Mesenteric fat pad (tissue), 1 donor: ENCODE measurements at places on chromosomes 1 and 21.

DNA sequence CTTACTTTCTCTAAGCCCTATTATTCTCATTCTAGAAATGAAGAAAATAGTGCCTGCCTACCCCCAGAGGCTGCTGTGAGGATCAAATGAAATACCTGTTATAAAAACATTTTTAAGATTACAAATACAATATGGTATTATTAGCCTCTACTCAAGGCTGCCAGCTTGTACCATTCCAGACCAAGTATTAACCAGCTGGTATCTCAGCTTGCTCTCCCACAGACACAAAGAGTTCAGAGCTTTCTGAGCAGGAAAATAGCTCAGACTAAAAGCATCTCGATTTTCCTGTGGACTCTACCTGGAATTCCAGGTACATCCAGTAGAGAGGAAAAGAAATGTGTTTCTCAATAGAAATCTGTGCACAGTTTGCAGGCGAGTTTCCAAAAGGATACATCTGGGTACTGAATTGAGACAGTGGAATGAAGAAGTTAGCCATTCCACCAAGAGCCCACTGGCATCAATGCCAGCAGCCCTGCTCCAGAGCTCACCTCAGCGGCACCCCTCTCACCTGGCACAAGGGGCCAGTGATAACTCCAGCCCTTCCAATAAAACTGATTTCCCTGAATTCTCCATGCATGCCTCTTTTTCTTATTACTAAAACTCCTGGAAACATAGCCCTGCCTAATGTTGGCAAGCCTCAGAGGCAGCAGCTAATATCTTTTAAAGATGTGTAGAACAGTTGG is 31.0 kb downstream of the TGFBR3 start:
- DNase-seq: no peak

GRCh38 chr21:38913120-38913892 is 107.6 kb downstream of the ETS2 start:
- DNase-seq: no peak

- DNase-seq: no peak
Observed at GRCh38 chr1:213409971-213410370, 358.9 kb downstream of the RPS6KC1 start.

DNA sequence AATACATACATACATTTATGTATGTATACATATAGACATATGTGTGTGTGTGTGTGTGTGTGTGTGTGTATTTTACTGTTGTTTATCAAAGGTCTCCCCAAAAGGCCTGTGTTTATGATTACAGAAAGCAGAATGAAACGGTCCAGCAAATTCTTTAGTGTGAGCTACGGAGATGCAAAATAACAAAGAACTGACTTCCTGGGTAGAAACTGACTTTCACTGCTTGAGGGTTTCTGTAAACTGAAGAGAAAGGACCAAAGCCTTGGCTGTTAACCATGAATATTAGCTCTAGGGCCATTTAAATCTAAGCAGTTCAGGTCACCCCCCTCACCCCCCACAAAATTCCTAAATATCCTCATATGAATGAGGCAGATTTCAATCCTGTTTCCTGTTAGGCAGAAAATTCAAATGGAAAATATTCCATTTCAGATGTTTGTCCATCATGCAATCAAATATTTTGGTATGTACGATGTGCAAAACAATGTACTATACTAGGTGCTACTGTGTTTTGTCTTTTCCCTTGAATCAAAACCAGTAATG is 213.2 kb downstream of the TGFB2 start:
- no peak for DNase-seq

DNA sequence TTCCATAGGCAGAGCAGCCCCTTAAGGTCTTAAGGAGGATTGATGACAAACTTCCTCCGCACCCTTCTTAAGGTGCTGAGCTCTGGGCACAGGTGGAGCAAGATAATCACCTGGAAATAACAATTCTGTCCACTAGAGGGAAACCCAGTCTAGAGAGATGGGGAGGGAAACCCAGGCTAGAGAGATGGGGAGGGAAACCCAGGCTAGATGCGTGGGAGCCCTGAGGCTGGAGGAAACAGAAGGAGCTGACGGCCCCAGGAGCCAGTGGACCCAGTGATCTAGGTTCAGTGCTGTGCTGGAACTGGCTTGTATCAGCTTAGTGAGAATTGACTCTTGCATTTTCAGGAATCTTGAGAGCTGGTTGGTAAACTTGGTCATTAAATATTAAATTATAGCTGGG is 17.8 kb upstream of the MYCL start:
- DNase-seq: no peak

DNA sequence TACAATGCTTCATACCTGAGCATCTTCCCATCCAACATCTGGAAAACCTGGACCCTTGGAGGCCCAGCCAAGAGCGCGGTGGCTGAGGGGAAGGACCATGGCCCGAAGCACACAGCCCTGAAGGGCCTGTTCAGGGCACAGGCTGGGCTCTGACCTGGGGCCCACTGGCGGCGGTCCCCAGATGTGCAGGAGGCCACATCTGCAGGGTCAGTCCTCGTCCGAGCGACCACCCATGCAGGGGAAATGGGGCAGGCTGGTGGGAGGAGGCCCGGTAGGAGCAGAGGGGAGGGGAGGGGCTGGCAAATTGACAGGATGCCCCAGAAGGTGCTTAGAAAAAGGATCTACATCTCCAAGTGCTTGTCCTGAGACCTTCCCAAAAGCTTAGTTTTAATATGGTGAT is 59.9 kb downstream of the DISP3 start:
- DNase-seq: no peak

DNA sequence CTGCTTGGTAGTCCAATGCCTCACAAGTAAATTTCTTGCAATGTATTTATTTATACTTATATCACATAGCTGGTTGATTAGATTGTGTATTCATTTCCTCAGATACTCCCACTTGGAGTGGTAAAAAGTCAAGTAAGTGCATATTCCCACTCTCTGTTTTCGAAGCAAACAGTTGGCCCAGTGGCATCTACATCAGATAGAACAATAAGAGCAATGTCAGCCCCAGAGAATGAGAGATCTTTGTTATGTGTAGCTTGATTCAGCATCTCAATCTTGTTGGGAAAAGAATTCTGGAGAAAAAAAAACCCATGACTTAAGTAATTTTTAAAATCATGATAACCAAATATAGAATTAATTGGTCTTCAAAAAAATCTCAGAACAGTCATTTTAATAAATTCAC is 25.5 kb downstream of the RGL1 start:
- DNase-seq: no peak

DNA sequence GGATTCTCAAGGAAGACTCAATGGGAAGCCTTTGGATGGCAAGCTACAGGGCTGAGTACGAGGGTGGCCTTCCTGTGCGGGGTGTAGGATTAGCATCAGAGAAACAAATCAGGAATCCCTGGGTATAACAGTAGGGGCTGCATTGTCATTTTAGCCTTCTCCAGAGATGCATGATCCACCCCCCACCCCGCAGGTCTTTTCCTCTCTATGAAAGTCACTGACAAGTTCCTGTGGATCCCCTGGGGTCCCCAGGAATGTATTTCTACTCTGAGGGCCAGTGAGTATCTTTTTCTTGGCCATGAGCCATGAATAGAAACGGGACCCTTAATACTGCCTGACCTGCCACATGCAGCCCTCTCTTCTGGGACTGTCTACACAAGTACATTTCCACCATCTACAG is 473.0 kb upstream of the VAMP3 start:
- no peak for DNase-seq

- DNase-seq: no peak
Observed at GRCh38 chr1:214718724-214719123, 115.7 kb downstream of the CENPF start.

GRCh38 chr1:28062806-28063205 is 25.6 kb downstream of the EYA3 start:
- no peak for DNase-seq

DNA sequence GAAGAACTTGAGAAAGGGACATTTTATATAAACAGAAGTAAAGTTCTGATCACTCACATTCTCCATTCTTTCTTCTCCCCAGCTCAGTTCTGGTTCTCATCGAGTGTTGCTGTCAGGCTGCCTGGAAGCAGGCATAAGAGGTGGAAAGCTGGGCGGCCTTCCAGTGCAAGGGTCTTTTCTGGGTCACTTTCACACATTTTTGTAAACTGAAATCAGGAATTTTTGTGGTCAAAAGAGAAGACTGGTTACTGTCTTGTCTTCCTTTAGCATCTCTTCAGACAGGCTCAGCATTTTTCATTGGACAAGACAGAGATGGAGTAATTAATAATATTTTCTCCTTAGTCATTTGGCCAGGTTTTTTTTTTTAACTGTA is 93.7 kb downstream of the CTH start:
- no peak for DNase-seq
